ENCODE measurements at places on chromosomes 4 and X.

GRCh38 chr4:20195071-20195885, 56.4 kb upstream of the SLIT2 start:
- no peak for DNase-seq

GRCh38 chrX:23317799-23318724, 16.6 kb upstream of the PTCHD1 start:
- DNase-seq, result peak; percentile 46

DNA sequence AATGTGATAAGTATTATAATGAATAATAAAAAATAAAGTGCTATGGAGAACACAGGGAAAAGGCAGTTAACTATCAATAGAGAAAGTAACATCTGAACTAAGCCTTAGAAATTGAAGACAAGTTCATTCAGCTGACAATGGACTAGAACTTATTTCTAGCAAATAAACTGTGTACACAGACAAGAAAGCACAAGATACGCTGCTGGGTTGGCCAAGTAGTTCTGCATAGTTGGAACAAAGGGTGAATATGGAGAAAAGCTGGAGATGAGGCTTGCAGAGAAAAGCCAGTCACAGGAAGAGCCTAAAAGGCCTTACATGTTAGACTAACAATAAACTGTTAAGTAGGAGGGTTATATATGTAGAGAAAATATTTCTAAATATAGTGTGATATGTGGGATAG, 71.2 kb downstream of the WDFY3 start:
- no peak for DNase-seq

GRCh38 chr4:118177126-118177525, 142.8 kb downstream of the NDST3 start:
- no peak for DNase-seq

DNA sequence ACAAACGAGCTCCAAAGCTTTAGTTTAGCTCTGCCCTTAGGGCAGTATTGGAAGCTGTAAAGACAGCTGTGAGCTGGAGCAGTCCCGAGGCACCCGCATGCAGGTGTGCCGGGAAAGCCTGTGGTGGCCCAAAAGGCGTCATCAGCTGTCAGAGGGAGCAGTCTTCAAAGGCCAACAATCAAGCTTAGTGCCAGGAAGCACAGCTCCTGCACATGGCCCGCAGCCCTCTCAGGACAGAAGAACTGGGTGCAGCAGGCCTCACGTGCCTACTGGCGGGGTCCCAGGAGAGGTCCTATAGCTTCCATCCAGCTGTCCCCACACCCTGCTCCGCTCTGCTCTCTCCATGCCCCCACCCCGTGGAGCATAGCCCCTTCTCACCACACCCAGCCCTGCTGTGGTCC, 92.2 kb upstream of the TRIM2 start:
- peak; percentile 26 for DNase-seq

DNA sequence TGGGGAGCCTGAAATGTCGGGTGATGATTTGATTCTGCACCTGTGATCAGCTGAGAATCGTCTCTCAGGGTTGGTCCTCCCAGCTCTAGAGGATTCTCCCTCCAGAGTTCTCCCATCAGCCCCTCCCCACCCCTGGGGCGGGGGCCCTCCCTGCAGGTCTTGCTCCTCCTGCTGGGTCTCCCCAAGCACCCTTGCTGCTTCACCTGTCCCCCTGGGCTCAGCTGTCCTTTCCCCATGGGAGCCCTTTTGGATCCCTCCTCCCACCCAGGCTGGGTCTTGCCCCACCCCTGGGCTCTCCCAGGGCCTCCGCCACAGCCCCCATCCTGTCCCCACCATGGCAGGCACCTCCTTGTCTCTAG, 22.2 kb downstream of the PSAPL1 start:
- DNase-seq, result peak; percentile 4

GRCh38 chr4:123107444-123108252, 185.3 kb upstream of the NUDT6 start:
- no peak for DNase-seq

- no peak for DNase-seq
Observed at GRCh38 chrX:7828594-7828993, 14.4 kb upstream of the VCX start.

DNA sequence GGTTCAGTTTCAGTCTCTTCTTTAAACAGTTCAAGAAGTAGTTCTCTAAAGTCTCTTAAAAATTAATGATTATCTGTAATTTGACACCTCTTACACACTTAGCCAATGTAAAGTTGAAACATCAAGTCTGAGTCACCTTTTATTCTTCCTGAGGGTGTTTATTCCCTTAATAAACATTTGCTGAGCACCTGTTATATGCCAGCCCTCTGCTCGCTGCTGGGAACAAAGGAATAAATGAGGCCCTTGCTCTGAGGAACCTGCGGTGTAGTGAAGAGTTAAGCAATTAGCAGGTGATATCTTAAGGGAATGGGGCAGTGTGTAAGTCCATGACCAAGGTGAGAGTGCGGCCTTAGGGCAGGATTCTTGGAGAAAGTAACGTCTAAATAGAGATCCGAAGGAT, 5.2 kb upstream of the NDNF start:
- no peak for DNase-seq

Data from BE2C (cell line).